ENCODE measurements at places on chromosomes 3 and 15.

DNA sequence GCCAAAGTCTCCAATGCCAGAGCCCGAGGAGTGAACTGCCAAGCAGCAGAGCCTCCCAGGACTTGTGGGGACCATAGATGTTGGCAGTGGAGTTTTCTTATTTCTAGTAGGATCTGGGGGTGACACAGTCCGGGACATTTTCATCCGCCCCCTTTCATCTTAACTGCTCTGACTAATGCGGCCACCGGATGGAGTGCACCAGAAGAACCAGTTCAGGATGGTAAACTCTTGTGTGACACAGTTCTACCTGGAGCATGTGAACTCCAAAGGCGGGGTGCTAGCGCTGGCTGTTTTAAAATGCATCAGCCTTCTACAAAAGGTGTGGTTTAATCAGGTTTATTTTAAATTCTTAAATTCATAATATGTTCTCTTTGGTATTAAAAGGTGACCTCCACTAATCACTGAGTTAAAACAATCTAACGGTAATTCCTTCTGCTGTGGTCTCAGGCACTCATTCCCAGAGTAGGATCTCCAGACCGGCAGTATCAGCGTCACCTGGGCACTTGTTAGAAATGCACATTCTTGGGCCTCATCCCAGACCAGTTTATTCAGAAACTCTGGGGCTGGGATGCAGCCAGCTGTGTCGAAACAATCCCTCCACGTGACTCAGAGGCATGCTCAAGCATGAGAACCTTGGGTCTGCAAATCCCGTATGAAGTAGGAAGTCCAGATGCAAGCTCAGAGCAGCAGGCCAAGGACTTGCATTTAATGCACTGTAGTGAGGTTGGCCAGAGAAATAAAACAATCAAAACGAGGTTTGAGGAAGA lies 105.5 kb downstream of the GABRB3 start:
- DNase-seq = no peak

- no peak for DNase-seq
These were observed 944 bp upstream of the EIF4E3 start for GRCh38 chr3:71726146-71726545.

DNA sequence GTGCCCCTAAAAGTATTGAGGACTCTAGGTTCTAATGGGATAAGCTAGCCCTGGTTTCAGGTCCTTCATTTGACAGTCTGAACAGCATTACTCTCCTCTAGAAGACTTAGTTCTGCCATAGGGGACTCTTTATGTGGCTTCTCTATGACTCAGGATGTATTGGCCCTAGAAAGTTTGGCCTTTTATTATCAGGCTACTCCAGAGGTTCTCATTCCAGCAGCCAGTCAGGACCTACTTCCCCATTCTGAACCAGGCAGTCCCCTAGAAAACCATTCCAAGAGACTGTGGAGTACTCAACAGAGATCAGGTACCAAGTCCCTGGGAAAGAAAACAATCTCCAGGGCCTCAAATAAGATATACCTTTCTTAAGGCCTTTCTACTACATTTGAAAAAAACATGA lies 157.9 kb upstream of the TSPAN3 start:
- no peak for DNase-seq

DNA sequence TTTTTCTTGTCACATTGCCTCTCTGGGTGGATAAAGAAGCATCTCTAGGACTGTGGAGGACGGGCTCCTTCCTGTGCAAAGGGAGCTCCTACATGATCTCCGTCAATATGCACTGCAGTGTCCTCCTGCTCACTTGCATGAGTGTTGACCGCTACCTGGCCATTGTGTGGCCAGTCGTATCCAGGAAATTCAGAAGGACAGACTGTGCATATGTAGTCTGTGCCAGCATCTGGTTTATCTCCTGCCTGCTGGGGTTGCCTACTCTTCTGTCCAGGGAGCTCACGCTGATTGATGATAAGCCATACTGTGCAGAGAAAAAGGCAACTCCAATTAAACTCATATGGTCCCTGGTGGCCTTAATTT lies 478 bp downstream of the GPR15 start:
- no peak for DNase-seq

GRCh38 chr15:80259942-80260510 lies 8.0 kb upstream of the CTXND1 start:
- DNase-seq = no peak

DNA sequence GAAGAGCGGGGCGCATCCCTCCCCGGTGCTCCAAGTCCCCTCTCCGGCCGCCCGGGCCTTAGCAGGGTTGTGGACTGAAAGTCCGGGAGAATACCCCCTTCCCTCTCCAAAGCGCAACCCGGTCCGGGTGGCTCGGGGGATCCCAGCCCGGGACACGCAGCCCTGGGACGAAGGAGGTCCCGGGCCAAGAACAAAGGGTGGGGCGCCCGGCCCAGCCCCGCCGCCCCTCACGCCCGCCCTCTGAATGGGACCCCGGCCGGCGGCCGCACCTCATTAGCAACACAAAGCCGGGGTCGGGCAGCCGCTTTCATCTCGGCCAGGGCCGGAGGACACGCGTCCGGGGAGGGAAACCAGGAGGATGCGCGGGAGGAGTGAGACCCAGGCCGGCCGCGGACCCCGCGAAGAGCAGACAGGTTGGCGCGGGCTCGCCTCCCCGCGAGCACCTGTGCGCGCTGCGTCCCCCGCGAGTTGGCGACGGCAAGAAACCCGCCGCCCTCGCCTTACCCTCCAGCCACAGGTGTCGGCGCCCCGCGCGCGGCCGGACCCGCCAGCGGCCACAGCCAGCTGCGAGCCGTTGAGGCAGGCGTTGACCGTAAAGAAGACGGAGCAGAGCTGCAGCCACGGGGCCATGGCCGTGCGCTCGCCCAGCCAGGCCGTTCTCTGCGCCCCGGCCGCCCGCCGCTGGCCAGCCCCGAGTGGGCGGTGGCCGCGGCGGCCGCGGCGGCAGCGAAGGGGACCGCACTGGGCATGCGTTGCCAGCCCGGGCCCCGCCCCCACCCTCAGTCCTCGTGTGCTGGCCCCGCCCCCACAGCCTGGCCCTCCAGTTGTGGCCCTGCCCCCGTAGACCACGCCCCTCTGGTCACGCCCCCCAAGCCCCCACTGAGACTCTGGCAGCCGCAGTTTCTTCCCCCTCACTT lies at the start of gene IL17RD:
TSS of gene IL17RD (minus strand) at position 697 of the 917 bp plus-strand sequence. CDS start at position 630, 67 bp downstream.
- DNase-seq = no peak

DNA sequence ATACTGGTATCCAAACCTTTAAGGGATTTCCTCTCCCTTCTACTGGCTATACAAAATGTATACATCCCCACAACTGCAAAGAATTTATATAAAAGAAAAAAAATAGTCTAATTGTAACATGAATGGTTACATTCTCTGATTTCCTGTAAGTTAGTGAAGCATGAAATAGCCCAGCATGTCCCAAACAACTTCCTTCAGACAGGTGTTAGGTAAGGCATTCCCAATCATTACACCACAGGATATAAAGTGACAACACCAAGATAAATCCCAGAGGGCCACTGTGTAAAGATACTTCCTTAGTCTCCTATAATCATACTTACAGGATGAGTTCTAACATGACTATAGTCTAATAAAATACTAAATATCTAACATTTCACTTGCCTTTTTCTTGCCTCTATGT lies 7.6 kb downstream of the CMTM6 start:
- DNase-seq = no peak

DNA sequence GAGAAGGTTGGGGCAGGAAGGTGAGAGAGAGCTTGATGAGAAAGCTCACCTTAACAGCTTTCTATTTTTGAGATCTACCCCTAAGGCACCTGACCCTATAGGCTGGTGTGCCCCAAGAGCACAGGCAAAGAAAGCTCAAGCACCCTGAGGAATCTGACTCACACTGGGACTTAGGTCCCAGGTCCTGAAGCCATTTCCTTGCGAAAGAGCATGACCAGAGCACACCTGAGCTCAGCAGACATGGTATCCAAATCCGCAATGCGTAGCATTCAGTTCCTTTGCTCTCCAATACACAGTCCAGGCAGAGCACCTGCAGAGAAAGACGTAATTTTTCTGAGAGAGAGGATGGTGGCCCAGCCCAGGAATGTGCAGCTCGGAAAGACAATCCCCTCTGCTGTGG lies 112.1 kb upstream of the LPP start:
- no peak for DNase-seq

DNA sequence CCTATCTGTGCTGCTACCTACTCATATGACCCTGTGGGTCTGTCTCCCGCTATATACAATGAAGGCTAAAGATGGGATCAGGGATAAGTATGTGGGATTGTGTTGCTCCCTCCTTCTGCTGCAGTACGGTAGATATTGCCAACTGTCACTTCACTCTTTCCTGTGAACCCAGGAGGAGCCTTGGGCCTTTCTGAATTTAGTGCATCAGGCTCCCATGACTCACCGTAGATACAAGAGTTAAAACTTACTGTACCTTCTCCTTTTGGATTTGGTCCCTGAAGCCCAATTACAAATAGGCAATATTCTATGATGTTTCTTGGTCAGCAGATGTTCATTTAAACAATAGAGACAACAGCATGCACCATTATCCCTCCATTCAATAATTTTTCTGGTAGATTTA lies 27.4 kb downstream of the MITF start:
- DNase-seq = no peak

DNA sequence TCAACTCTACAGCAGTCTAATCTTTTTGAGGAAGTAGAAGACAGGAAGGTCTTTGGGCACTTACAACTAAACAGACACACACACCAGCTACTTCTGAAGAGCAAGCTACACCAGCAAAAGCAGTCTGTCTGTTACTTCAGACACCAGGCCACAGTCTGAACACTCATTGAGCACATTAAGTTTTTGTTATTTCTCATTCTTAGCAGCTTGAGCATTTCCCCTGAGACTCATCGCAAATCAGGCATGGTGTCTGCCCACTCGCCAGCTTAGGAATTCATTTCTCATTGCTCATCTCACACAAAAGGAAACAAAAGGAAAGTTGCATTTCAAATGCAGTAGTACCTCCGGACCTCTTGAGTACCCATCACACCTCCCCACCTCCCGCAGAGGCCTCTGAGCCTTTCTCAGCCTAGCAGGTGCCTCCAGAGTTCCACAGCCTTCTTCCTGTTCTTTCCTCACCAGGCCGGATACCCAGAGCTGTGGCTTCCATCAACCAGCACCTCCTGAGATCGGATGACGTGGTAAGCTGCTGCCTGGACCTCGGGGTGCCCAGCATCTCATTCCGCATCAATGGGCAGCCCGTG lies 302.0 kb downstream of the RYR3 start:
- no peak for DNase-seq

DNA sequence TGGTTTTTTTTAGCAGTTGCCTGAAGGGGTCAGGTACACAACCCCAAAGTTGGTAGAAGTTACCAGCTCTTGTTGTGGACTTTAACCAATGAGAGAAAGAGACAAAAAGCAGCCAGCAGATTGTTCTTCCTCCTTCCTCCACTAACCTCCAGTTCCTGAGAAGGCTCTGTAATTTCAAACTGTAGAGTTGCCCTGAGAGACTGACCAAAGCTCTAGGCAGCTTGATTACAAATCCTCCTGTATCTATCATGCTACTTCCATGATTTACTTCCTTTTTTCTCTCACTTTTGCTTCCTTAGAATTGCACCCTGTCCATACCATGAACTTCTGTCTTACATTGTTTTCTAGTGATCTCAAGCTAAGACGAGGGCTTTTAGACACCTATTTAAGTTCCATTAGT lies 29.2 kb downstream of the NSUN3 start:
- DNase-seq = peak; percentile 18

DNA sequence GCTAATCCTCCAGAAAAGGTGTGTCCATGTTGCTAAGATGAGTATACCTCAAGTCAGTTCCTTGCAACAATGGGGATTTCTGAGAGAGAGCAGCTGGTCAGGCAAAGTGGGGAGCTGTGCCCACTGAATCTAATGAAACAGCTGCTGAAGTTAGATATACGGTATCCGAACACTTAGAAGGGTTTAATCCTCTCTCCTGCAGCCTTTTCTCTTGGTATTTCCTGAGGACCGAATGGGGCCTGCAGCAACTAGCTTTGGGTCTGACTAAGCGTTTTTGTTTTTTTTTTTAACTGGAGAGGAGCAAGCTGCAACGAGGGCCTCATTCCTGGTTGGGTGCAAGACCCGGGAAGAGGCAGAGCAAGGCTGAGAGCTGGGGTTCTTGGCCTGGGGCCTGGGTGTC lies 37.6 kb upstream of the BNC1 start:
- DNase-seq = no peak

GRCh38 chr15:41561104-41561776 lies 2.2 kb downstream of the TYRO3 start:
- no peak for DNase-seq

GRCh38 chr3:138351916-138352550 lies 3.7 kb downstream of the MRAS start:
- DNase-seq = no peak

DNA sequence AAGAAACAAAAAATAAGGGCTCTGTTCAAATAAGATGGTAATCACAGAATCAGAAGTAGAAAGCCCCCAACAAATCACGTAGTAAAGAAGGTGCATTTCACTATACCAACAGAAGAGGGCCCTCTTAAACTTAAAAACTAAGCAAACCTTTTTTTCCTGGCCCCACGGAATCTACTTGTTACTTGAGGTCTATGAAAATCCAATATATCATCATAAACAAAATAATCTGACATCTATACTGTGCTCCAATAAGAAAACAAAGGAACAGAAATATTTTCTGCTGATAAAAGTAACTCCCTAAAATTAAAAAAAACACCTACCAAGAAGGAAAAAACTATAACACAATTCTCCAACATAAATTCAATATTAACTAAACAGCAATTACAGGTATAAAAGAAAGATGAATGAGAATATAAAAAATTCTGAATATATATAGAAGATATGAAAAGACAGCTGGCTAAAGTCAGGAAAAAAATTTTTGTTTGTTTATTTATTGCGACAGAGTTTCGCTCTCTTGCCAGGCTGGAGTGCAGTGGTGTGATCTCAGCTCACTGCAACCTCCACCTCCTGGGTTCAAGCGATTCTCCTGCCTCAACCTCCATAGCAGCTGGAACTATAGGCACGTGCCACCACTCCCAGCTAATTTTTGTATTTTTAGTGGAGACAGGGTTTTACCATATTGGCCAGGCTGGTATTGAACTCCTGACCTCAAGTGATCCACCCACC lies 81.8 kb downstream of the CLASP2 start:
- peak; percentile 38 for DNase-seq

GRCh38 chr15:58761010-58761388 lies 10.1 kb upstream of the MINDY2 start:
- no peak for DNase-seq

DNA sequence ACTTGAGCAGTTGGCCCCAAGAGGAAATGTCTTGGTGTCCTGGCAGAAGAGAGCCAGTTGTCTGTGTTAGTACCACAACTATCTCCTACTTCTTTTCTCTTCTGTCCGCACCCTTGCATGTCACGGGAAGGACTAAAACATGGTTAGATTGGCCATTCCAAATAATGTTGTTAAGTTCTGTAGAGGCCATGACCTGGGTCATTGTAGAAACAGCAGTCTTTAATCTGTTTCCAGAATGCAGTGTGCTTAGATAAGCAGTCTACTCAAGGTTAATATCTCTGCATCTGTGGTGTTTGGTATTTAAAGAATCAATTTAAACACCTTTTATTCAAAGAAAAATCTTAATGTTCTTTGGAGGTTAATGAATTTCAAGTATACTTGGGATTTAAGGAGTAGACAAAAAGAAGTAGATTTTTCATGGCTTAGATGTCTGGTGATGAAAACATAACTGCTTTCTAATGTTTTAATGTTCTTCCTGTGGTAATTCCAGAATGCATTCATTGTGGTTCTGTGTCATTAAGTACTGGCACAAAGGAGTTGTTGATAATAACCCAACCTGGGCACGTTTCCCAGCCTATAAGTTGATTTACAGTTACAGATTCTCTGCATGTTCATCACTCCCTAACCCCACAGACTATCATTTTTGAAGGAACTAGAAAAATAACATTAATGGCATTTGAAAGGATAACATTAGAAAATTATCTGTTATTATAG lies 58.9 kb downstream of the TMEM108 start:
- DNase-seq = no peak

All from GF-D8 (cell line).